ENCODE measurements at places on chromosomes 2 and 18.

- DNase-seq, result no peak
These were observed 16.7 kb downstream of the CPSF3 start for GRCh38 chr2:9440058-9440727.

GRCh38 chr2:39568561-39569006 lies 97.1 kb upstream of the TMEM178A start:
- DNase-seq, result no peak

DNA sequence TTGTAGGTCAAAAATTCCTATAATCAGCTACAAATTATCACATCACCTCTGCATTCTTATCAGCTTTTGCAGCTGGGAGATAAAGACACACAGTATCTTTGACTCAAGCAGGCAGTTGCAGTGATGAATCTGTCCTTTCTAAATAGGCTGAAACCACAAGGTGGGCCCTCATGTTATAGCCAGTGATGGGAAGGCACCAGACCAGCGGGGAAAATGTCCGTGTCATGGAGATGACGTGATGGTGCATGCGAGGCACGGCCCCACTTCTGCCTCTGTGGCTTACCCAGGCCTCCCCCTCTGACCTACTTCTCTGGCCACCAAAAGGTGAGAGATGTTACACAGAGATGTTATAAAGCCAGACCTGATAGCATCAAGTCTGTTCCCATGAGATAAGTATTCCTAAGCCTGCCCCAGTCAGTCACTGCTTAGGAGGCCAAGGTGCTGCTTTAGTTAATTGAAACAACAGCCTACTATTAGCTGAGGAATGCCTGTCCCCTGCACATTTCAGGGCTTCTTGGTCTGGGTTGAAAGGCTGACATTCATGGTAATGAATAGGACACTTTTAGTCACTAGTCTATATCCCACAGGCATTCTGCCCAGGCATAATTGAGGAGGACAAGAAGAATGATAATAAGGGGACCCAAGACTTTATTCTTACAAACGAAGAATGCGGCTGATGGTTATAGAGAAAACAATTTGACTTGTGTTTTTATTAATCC lies 327.9 kb downstream of the LPIN1 start:
- DNase-seq, result no peak

DNA sequence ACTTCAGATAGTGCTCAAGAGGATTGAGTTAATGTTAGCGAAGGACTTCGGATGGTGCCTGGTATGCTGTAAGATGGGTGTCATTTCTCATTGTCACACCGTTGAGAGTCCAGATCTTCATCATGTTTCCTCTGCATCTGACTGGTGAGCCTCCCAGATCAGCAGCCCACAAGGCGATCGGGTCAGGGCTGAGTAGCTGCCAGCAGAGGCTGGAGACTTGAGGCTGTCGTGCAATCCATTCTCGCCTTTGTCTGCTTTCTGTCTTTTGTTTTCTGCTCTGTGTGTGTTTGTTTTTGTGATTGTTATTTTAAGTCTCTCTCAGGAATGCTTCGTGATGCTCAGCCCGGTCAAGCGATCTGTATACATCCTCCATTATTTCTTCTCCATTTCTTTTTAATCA lies 95.8 kb downstream of the TGOLN2 start:
- DNase-seq, result no peak

GRCh38 chr2:96121414-96121813 lies 5.0 kb upstream of the ADRA2B start:
- no peak for DNase-seq

- DNase-seq, result no peak
These were observed 26.5 kb downstream of the SLC4A5 start for GRCh38 chr2:74316627-74317295.

- no peak for DNase-seq
These were observed 282.4 kb upstream of the SLC14A2 start for GRCh38 chr18:45332871-45333270.

DNA sequence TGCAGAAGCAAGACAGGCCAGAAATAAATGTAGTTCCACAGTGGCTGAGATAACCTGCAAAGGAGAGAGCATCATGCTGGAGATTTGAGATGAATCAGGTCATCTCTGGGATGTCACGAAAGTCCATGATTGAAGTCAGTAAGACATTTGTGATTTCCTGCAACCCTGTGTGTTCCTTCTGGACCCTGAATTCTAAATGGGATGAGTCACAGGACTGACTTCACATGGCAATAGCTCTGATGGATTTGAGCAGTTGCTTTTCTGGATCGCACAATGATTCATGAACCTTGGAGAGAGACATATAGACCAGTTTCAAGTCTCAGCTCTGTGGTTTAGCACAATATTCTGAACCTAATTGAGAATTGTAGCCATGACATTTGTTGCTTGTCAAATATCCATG lies 102.9 kb downstream of the TSN start:
- no peak for DNase-seq

GRCh38 chr2:39989888-39990287 lies 210.8 kb upstream of the THUMPD2 start:
- no peak for DNase-seq

Data from NCI-H1092 (cell line).